ENCODE measurements at places on chromosomes 7 and 10. TPM values are rescaled to one million over a fixed set of nuclear protein-coding genes. Genes with fewer than 3 reads are reported as not detected.

The CRPPA gene
- polyA plus RNA-seq, result 0.20 TPM

DNA sequence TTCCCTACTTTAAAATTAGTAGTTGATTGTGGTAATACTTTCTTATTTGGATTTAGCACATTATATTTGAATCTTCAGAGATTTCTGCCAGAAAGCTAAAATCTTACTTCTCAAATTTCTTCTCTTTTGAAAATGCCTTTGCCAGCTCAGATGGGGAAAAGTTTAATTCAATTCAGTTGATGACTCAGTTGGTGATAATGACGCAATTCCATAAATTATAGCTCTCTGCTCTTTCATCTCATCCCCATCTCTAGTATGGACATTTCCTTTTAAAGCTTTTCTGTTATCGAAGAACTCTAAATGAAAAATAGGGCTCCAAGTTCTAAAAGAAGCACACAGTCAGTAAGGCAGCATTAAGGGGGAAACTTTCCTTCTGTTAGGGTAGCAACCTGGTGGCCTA lies 25.5 kb downstream of the RNLS start:
- H3K27ac ChIP-seq, result no peak overlapping the region
- H3K4me3 ChIP-seq, result no peak overlapping the region
- DNase-seq, result no peak
- H3K36me3 ChIP-seq, result no peaks in the 10 kb centered on the region

GRCh38 chr10:676178-676577 lies 13.3 kb downstream of the DIP2C start:
- H3K36me3 ChIP-seq, result no peaks in the 10 kb centered on the region
- H3K27me3 ChIP-seq, result no peaks in the 10 kb centered on the region
- no peak for DNase-seq

DNA sequence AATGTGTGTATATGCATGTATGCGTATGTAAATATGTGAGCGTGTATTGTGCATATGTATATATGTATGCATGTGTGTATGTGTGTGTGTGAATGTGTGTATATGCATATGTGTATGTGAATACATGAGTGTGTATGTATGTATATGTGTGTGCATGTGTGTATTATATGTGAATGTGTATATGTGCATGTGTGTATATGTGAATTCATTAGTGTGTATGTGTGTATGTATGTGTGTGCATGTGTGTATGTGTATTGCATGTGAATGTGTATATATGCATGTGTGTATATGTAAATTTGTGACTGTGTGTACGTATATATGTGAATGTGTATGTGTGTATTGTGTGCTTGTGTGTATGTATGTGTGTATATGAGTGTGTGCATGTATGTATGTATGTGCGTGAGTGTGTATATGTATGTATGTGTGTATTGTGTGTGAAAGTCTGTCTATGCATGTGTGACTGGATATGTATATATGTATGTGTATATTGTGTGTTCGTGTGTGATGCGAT lies 455.9 kb downstream of the TYW1 start:
- H3K4me3 ChIP-seq, result no peak overlapping the region
- H3K36me3 ChIP-seq, result no peaks in the 10 kb centered on the region
- no peaks in the 10 kb centered on the region for H3K4me1 ChIP-seq

DNA sequence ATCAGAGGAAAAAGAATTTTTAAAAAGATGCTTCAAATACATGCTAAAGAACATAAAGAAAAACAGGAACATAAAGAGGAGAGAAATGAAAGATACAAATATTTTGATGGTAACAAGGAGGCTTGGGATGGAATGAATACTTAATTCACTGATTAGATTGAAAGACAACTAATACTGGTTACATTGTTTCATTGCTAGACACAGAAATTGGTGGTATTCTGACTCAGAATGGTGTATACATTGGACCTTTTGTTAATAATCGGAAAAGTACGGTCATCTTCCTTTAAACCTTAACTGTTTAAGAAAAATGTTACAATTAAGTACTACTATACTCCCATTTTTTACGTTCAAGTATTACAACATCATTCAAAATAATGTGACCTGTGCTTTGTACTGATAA lies 567.5 kb downstream of the PARD3 start:
- no peaks in the 10 kb centered on the region for H3K27me3 ChIP-seq
- peaks cover 5% of the 10 kb centered on the region for H3K4me1 ChIP-seq
- no peak overlapping the region for H3K4me3 ChIP-seq
- H3K27ac ChIP-seq, result no peak overlapping the region

The ADAMTS14 gene
- 2.0 TPM for polyA plus RNA-seq

The ATP6V0A4 gene
- 1.6 TPM for polyA plus RNA-seq

- no peak overlapping the region for H3K4me3 ChIP-seq
- H3K4me1 ChIP-seq, result no peaks in the 10 kb centered on the region
- no peaks in the 10 kb centered on the region for H3K27me3 ChIP-seq
Observed at GRCh38 chr7:126426652-126427051, 826.1 kb downstream of the GRM8 start.

All from H1 (cell line).